ENCODE measurements at places on chromosomes 7 and 10.

DNA sequence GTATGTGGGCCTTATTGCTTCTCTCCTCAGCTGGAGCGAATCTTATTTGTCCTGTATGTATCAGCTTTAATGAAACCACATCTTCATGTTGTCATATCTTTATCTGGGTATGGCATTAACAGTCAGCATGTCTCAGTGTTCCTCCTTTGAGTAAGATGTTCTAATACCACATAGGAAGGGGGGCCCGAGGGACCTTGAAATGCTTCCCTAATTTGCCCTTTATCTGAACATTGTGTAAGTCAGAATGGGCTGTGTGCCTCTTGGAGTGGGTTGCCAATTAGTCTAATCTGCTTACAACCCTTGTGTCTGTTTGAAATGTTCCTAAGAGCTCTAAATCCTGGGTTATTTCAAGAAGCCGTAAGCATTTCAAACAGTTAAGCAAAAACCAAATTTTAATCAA lies 623.8 kb downstream of the SUGCT start:
- DNase-seq: no peak

- DNase-seq: no peak
These were observed 65.2 kb upstream of the TM9SF3 start for GRCh38 chr10:96651998-96652431.

DNA sequence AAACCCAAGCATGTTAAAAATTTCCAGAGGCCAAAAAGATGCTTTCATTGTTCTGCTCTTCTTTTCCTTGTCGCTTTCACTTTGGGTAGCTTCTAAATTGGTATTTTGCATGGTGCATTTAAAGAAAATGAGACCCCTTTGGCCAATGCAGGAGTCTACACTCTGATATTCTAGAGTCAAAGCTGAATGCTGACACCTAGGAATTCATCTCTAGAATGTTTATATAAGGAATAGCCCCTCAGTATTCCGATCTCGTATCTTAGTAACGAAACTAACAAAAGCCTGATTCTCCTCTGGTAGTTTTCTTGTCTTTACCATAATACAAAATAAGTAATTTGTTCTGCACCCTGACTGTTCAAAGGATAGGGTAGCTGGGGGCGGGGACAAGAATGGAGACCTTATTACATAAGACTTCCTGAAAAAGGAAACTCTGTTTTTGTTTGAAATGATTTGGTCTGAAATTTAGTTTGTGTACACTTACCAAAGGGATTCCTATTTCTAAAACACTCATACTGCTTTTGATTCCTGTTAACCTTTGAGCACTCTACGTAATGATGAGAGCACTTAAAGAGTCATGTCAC lies 17.1 kb downstream of the IKZF1 start:
- no peak for DNase-seq

GRCh38 chr7:5296611-5297226 lies 14.0 kb downstream of the SLC29A4 start:
- no peak for DNase-seq

Measured in iris pigment epithelial cell (primary cell).